T-helper 9 cell (primary cell): ENCODE measurements at places on chromosomes 7 and 10.

- no peak for DNase-seq
These were observed 129.4 kb downstream of the NRBF2 start for GRCh38 chr10:63262430-63263073.

- no peak for DNase-seq
These were observed 228.7 kb upstream of the CCDC6 start for GRCh38 chr10:60135020-60135419.

DNA sequence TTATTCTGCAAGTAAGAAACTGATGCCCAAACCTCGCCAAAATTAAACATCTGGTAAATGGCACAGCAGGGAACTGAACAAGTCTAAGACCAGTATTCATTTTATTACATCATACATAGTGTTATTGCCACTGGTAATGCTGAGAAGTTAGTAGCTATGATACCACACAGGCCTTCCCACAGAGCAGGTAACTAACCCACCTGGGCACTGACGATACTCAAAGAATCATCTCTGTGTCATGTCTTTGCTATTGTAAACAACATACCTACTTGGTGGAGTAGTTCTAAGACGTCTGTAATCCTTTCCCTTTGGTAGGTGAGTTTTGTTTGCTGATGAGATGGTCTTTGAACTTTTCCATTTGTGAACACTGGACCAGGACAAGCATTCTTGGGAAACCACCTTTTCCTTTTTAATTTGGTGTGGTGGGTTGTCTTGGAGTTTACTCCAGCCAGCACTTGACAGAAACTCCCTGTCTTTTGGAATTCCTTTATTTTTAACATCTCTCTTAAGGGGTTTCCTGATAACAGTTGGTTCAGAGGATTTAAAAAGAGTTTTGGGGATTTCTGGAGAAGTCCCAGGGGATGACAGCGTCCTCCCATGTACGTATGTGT is 40.9 kb downstream of the PDSS1 start:
- DNase-seq = no peak

DNA sequence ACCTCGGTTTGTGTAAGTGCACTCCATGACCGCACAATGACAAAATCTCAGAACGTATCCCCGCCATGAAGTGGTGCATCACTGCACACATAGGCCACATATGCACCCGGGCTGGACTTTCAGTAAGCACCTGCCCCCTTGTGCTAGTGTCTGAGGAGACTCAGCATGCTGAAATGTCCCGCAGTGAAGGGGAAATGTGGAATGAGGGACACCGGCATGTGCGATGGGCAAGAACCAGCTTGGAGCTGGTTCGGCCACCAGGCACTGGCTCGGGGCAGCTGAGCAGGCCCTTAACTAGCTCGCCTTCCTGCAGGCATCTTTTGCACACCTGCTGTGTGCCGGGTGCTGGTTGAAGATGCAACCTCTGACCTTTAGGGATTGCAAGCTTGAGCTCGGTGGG is 49.8 kb upstream of the TNS3 start:
- DNase-seq = no peak

DNA sequence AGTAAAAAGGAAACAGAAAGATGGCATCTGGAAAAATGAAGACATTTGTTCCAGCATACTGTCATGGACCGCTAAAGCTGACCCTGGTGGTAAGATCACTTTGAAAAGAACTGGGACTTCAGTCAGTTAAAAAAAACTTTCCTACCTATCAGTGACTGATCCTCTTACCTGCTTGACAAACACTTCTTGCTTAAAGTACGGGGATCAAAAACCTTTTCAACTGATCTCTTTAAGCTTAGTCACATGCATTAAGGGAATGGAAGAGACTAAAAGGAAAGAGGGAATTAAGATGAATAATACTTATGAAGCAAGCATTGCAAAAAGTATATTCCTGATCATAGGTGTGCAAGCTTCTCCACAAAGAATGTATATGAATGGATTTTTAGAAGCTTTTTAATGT is 42.1 kb downstream of the MTERF1 start:
- DNase-seq = no peak

GRCh38 chr7:157825325-157825724 is 488.5 kb downstream of the DNAJB6 start:
- DNase-seq = no peak

DNA sequence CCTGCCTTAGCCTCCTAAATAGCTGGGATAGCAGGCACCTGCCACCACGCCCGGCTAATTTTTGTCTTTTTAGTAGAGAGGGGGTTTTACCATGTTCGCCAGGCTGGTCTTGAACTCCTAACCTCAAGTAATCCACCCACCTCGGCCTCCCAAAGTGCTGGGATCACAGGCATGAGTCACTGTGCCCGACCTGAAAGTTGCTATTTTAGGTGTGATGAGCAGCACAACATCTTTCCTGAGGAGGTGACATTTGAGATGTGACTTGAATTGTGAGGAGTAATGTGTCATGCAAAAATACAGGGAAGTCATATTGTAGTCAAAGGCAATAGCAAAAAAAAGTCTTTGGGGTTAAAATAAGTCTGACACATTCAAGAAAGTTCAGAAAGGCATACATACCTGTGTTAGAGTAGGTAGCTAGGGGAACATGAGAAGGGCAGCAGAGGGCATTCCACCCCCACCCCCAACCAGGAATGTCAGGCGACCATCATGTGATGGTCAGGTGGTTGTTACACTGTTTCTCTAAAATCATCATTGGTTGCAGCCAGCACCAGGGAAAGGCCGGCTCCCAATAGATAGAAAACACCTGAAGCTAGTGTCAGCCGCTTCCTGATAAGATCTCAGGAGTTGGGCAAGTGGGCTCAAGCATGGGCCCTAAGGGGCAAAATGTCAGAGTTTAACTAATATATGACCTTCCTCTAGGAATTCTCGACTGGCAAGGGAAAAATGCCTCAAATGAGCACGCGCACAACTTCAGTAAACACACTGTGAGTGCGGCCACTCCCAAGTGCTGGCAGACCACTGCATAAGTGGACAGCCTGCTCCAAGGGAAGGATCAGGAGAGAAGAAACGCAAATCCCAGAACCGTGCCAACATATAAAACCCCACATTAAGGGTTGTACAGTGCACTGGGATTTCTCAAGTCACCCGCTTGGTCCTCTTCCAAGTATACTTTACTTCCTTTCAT is at the start of gene TACC2:
TACC2 (plus strand) TSS at position 803 of the 964 bp plus-strand sequence. CDS start 32,819 bp downstream, outside the sequence.
- no peak for DNase-seq

GRCh38 chr7:107932805-107933204 is 41.8 kb downstream of the DLD start:
- no peak for DNase-seq

GRCh38 chr7:156832195-156832877 is 60.6 kb downstream of the LMBR1 start:
- no peak for DNase-seq

- DNase-seq = no peak
These were observed 28.7 kb downstream of the ZNF777 start for GRCh38 chr7:149432121-149432691.

DNA sequence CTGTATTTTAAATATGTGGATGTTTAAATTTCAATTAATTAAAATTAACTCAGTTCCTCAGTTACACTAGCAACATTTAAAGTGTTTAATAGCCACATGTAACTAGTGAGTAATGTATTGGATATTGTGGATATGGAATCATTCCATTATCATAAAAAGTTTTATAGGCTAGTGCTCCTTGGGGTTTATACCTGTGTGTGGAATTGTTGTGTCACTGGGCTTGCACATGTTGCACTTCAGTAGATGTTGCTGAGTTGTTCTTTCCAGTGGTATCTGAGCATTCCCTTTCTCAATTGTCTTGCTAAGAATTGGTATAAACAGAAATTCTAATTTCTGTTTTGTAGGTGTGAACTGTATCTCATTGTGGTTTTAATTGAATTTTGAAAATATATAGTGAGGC is 113.0 kb downstream of the ADK start:
- no peak for DNase-seq

DNA sequence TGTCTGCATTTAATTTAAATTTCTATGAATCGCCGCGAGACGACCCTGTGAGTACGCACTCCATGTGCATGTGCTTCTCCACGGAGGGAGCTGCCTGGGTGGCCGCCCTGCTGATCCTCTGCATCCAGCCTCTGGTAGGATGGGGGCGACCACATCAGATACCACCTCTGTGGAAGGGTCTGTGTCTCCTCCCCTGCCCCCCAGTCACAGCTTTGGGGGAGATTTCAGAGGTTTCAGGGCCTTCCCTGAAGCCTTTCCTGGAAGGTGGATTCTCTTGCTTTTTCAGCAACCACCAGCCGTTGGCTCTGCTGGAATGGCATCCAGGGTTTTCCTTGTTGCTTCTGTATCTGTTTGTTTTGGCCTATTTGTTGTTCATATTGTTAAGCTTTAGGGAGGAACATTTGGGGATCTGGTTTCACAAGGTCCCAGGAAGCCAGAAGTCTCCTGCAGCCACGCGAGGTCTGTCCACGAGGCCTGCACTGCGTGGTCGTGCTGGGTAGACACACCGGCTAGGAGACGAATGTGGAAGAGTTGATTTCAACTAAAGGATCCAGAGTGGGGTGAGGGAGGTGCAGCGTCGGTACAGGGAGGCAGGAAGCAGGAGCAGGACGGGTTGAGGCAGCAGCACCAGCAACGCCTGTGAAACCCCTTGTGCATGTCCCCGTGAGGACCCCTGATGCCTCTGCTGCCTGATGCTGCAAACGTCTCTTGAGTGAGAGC is 329.1 kb downstream of the PTPRN2 start:
- no peak for DNase-seq

DNA sequence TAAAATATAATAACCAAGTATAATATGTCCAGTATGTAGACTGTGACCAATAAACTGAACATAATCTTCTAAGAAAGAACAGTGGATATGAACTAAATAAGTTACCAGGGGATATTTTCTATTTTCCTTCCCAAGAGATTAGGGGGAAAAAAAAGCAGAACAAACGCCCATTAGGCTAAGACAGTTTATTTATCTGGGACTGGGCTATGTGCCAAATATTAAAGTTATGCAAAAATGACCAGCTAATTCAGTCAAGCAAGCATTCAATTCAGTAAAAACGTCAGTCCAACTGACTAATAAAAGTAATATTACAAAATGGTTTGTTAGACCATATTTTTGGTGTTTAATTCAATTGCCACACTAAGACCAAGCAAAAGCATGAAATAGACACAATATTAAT is 122.2 kb downstream of the TSPAN12 start:
- no peak for DNase-seq
